Mesenchymal stem cell (in vitro differentiated cells and primary cell): ENCODE measurements at places on chromosomes 12 and 14.
A peak's percentile ranks its signal among the peaks of the same experiment; 100 is the strongest.

GRCh38 chr12:122929812-122930211 is 33.9 kb upstream of the VPS37B start:
- no peak for DNase-seq

DNA sequence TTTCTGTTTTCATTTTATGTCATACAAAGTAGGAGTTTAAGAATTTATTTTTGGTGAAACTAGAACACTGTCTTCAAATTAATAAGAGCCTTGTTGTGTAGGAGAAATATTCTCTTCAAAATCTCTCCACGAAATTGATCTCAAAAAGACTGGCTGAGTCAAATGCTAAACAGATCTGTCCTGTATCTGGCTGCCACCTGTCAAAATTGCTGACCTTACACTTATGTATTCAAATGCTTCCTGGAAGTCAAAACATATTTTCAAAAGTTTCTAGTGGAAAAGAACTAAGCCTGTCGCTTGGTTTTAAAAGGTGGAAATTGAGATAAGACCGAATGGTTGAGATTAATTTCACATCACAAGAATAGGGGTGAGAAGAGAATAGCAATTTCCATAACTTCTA is 121.4 kb downstream of the RGS6 start:
- no peak for DNase-seq

DNA sequence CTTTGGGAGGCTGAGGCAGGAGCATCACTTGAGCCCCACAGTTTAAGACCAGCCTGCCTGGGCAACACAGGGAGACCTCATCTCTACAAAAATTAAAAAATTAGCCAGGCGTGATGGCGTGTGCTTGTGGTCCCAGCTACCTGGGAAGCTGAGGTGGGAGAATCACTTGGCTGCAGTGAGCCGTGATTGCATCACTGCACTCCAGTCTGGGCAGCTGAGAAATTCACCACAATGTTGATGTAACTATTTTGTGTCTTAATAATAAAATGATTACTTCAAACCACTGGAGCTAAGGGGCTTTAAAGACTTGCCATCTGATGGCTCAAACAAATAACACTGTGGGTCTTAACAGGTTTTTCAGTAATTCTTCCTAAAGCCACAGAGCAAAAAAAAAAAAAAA is 10.8 kb downstream of the ERH start:
- no peak for DNase-seq

- no peak for DNase-seq
Observed at GRCh38 chr12:5399266-5399665, 32.6 kb upstream of the NTF3 start.

GRCh38 chr12:116116650-116117424 is 160.7 kb downstream of the MED13L start:
- DNase-seq = no peak

DNA sequence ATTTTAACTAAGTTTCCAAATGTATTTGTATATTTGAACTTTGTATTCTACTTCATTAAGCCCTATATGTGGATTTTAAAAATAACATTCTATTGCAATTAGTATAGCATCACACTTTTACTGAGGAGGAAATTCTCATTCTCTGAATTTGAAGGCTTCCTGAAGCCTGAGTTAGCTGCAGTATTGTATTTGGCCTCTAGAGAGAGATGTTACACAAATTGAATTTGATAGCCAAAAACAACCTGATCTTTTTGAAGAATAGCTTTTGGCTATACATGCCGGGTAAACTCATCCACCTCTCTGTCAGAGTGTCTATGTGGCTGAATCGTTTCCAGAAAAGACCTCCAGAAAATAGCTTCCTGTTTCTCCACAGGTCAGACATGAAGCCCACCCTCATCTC is 316.5 kb upstream of the OR4E1 start:
- no peak for DNase-seq

DNA sequence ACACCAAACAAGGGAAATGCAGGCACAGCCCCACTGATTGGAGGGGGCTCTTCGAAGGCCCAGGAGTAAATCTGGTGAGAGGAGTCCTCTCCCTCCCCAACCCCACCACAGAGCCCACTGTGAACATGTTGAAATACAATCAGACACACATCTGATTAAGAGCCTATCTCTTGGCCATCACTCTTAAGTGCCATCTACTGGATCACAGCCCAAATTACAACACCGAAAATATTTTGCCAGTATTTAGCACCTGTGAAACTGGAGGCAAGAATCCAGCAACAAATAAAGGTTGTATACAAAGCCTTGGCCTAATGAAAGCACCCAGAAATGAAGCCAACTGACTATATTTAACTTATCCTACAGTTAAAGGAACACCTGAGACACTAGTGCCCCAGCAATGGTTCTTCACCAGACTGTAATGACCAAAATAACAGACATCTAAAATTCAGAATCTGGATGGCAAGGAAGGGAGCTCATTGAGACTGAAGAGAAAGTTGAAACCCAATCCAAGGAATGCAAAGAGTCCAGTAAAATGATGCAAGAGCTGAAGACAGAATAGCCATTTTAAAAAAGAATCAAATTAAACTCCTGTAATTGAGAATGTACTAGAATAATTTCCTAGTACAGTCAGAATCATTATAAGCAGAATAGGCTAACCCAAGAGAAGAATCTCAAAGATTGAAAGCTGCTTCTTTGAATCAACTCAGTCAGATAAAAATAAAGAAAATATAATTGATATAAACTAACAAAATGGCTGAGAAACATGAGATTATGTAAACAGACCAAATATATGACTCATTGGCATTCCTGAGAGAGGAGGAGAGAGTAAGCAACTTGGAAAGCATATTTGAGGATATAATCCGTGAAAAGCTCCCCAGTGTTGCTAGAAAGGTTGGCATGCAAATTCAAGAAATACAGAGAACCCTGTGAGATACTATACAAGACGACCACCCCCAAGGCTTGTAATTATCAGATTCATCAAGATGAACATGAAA is 1117.0 kb downstream of the FLRT2 start:
- DNase-seq = peak; percentile 28

GRCh38 chr12:40146800-40147797 is 41.2 kb upstream of the SLC2A13 start:
- no peak for DNase-seq

GRCh38 chr12:25592725-25593495 is 39.8 kb upstream of the LMNTD1 start:
- DNase-seq = no peak

DNA sequence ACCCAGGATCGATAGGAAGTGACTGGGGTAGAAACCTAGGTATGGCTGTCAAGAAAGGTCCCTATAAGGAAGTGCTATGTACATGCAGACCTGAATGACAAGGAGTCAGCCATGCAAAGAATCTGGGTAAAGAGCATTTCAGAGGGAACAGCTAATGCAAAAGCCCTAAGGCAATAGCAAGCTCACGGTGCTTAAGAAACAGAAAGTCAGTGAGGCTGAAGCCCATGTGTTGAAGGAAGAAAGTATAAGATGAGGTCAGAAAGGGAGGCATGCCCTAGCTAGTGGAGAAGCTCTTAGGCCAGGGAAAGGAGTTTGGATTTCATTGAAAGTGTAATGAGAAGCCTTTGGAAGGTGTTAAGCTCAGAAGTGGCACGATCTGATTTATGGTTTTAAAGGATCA is 6.0 kb upstream of the ADCY6 start:
- peak; percentile 69 for DNase-seq

DNA sequence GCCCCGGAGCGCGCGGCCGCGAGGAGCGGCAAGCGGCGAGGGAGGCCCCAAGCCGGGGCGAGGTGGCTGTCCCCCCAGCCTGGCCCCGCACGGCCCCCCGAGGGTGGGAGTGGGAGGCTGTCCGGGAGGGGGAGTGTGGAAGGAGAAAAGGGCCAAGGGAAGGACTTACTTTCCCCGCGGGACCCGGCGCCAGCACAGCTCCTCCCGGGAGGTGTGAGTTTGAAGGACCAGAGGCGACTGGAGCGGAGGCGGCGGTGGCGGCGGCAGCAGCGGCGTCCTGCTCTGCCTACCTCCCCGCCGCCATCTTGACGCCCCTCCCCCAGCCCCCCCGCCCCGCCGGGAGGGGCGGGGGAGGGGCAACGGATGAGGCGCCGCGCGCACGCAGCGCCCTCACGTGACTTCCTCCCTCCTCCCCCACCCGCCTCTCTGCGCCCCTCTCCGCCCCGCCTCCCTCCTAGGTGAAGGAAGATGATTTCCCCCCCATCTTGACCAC is at the start of gene SBNO1:
SBNO1 (minus strand) TSS at position 316 of the 493 bp plus-strand sequence. CDS start 14,406 bp downstream, outside the sequence.
- DNase-seq = peak; percentile 91

DNA sequence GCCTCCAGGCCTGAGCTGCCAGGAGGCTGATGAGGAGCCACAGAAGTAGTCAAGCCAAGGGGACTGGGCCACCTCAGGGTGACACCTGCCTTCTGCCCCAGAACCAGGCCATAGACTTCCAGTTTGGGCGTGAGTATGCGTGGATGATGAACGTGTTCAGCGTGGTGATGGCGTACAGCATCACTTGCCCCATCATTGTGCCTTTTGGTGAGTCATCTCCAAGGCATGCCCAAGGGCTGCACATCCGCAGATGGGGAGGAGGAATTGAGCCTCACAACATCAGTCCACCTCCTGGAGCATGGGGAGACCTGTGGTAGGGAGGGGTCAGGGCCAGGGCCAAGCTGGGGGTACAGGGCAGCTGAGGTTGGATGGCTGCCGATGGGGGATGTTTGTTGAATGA is 22.3 kb downstream of the NGB start:
- no peak for DNase-seq

DNA sequence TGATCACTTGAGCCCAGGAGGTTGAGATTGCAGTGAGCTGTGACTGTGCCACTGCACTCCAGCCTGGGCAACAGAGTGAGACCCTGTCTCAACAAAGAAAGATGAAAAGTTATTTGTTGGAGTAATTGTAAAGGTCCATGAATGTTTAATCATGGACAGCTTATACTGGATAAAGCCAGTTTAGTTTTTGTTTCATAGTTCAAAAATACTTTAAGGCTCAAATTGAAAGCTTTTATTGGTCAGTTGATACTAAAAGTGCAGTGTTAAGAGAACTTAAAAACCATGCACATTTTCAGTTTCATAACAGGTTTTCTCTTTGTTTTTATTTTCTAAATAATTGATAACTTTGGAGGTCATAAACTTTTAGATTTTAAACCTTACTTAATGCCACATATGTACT is 108.4 kb downstream of the MON2 start:
- no peak for DNase-seq

DNA sequence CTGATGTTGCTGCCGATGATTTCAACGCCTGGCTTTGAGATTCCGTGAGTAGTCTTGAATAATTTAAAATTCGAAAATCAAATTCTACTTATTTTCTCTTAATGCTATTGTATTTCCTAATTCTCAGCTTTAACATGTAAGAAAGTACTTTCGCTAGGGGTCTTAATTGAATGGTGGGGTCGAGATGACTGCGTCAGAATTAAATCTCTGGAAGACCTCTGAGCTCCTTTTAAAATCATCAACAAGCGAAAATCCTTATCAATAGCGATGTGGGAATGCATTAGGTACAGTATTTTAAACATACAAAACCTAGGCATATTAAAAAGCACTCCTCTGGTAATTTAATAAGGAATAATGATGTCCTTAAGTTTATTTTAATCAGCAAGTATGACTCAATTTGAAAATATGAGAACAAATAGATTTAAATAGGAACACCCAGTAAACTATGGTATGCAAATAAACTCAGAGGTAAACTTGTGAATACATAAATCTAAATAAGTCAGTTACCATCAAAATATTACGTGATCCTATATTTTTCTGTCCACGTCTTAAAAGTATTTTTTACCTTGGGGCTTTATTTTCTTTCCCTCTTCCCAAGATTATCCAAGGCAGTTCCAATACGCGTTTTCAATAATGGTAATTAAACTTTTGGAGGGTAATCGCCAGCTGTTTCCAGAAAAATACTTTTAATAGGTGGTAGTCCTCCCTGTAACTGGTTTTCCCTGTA is 1.4 kb downstream of the FOXA1 start:
- peak; percentile 0 for DNase-seq

GRCh38 chr12:48999371-49000131 is at the start of gene DDN:
Gene DDN, minus strand, starts transcription at chr12:48999375. Its CDS starts 88 bp downstream, at chr12:48999287.
- DNase-seq = peak; percentile 75

GRCh38 chr12:132063491-132063890 is 80.6 kb downstream of the DDX51 start:
- DNase-seq = no peak

DNA sequence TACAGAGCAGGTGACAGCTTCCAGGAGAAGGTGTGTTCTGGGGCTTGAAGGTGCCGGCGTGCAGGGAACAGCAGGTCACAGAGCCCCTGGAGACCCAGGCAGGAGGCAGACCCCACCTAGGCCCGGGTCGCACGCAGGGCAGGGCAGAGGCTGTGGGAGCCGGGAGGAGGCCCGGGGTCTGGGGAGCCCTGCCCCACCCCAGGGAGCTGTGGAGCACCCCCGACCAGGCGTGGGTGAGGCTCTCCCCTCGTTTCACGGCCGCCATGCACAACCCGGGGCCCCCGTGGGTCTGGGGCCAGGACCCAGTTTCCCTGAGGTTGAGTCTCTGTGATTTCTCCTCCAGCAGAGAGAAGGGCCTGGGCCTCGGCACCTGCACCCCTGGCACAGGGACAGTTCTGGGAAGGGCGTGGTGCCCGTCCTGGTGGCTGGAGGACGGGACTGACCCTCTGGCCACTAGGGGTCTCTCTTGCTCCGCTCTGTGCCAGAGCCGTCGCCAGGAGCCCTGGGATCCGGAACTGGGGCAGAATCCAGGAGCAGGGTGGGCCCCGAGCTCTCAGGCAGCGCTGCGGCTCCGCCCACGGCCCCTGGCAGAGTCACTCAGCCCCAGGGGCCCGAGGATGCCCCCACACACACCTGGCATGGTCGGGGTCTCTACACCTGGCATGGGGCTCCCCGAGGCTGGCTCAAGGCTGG is 75.2 kb upstream of the FBRSL1 start:
- peak; percentile 60 for DNase-seq

DNA sequence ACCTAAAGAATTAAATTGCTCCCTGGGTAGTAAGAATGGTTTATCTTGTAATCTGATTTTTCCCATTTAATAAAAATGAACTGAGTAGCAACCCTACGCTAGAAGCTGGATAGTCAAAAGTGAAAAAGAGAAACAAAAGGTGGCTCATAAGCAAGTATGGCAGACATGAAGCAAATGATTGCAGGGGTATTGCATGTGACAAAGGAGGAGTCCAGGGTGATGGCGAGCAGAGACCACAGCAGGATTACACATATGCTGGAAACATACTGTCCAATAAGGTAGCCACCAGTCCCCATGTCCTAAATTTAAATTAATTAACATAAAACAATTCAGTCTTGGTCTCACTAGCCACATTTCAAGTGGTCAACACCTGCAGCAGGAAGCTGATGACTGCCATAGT is 283.8 kb downstream of the MED13L start:
- DNase-seq = no peak

DNA sequence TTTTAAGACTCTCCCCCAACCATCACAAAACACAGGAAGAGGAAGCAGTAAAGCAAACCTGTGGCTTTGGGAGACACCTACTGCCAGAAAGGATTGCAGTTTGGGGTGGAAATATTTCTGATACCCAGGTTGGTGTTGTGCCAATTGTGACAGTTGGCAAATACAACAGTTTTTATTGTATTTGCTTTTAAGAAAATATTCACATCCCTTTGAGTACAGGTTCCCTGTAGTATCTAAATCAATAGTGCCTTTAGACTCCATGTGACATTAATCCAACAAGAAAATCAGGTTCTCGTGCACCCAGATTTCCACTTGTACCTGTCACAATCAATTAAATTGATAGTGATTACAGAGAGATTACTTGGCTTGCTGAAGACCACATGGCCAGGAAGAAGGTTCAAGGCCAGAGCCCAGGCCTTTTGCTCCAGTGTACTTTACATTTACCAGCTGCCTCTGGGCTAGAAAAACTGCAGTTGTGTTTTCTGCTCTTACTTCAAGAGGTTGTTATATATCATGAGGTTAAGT is 361.2 kb downstream of the ATP23 start:
- peak; percentile 79 for DNase-seq
